CD4-positive, alpha-beta T cell treated with Interleukin-6 for 4 hours (primary cell): ENCODE measurements at places on chromosomes 5 and 9.

- DNase-seq: no peak
These were observed 85.2 kb downstream of the EHMT1 start for GRCh38 chr9:137703842-137704508.

- no peak for DNase-seq
These were observed 7.1 kb upstream of the CFAP90 start for GRCh38 chr5:7857926-7858632.

- DNase-seq: no peak
These were observed 78.6 kb downstream of the ANXA1 start for GRCh38 chr9:73230251-73230650.

DNA sequence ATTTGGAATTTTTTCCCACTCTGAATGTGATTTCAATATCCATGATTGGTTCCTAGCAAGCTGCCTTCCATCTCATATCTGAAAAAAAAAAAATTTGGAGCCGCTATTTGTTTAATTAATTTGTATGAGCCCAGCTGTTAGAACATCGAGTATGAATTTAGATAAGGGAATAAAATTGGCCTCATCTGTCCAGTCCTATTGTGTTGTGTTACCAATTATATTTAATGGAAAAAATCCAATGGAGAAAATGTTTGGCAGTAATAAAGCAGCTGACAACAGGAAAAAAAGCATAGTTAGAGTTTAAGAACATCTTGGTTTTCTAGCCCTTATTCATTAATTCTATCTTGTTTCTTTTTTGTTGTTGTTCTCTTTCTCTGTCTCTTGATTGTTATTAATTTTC lies 735.6 kb upstream of the RIOK2 start:
- no peak for DNase-seq

DNA sequence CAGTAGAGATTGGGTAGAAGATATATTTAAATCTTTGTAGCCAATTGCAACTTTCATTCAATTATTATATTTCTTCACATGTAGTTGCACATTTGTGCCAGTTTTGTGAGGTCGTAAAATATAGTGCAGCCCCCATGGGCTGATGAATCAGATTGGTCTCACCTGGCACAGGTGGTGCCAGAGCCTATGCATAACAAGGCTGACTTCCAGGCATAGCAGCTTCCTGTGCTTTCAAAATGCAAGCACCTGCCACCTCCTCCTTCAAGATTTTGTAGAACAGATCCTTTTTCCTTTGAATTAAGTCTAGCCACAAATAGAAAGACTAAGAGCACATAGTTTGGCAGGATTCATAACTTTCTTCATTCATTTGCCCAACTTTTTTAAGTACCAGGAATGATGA lies 87.1 kb downstream of the STARD4 start:
- DNase-seq: no peak

GRCh38 chr5:173258466-173258865 lies 23.5 kb upstream of the NKX2-5 start:
- DNase-seq: no peak

DNA sequence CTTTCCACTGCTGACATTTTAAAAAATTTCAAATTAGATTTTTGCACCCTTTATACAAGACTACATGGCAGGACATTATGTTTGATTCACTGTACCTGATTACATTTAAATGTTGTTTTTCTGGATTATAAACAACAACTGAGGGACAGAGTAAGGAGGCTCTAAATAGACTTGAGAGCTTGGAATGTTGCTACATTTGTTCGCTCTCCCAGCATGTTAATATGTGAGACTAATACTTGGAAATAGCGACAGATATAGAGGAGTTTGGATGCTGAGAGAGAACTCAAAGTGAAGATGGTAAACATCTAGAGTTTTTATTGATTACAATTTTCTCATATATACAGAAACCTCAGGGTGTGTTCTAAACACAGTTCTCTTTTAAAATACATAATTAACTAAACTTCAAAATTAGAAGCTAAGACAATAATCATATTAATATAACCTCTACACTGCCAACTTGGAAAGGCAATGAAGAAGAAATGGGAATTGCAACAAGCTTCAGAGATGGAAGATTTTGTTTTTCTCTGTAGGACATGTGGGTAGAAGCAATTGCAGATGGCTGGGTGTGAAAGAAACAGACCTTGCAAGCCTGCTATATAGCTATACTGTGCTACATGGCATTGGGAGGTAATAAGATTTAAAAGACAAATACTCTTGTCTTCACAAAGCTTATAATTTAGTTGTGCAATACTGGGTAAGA lies 1.4 kb upstream of the NDFIP1 start:
- DNase-seq: no peak

GRCh38 chr9:138101444-138102234 lies 224.1 kb downstream of the CACNA1B start:
- no peak for DNase-seq

DNA sequence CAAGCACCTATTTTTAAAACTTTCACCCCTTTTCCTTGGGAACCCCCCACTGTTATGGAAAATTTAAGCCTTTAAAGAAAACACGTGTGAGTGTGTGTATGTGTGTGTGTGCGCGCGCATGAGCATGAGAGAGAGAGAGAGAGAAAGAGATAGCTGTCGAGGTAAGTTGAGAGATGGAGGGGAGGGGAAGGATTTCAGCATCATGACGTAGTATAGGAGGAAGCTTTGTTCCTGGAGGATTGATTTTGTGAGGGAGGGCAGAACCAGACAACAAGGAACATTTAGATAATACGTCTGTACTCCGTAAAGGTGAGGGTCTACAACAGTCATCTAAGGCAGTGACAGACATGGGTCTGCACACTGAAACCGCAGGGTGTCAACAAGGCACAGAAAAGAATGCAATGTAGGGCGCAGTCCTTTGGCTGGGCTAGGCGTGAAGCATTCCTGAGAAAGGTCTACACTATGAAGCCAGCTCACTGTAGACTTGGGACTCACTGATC lies 227.7 kb downstream of the SMARCA2 start:
- DNase-seq: no peak

DNA sequence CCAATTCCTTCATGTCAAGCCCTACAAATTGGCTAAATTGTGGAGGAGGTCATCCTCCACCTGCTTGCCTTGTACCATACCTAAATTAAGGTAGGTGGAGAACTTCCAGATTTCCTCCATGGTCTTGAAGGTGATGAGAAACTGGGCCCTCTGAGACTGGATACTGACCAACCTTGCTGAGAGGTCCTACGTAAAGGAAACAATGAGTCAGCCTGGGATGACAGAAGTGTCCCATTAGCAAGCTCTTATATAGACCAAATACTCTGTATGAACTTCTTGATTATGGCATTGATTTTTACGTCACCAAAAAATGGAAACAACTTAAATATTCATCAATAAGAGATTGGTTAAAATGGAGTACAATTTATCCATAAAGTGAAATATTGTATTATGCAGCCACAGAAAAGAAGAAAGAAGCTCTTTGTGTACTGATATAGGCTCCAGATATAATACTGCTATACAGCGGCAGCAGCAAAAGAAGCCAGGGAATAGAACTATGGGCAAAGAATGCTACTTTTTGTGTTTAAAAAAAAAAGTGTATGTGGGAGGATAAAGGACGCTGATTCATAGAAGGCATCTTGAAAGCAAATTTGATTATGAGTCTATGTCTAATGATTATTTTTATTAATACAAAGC lies 18.3 kb downstream of the SH3TC2 start:
- no peak for DNase-seq

DNA sequence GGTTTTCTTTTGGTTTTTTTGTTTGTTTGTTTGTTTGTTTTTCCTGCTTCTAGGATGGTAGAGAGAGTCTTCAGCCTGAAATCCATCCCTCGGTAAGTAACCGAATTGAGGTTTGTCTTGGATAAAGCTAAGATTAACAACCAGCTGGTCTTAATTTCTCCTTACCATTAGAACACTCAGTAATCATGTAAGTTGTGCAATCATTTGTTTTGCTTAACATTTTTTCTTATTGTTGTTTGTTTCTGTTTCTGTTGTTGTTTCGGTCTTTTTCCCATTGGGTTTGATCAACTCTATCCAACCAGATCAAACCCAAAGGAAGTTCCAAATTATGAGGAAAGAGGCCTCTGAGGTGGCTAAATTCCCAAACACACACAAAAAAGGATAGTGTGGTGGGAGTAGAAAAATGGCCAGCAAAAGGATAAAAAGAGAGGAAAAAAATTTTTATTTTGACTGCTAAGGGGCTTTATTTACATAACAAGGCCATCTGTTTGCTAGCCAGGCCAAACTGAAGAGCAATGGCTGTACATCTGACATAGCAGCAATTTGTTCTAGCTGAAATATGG lies 49.6 kb upstream of the ANKRD31 start:
- DNase-seq: no peak

GRCh38 chr5:42912184-42912798 lies 100.6 kb upstream of the SELENOP start:
- peak; percentile 75 for DNase-seq

GRCh38 chr9:135586601-135587109 lies 25.1 kb downstream of the PAEP start:
- no peak for DNase-seq

DNA sequence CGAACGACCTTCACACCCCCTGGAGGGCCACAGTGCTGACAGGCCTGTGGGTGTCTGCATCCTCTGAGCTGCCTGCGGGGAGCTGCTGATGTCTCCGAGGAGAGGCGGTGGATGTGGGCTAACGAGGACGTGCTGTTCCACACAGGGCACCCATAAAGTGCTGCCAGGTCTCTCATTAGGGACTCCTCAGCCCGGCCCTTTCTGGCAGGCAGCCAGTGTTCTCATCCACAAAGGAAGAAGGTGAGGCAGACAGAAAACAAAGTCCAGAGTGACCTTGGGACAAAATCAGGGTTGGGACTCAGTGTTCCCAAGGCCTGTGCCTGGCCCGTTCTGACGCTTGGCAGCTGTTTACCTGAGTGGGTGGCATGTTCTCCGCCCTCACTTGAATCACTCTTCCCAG lies 29.3 kb downstream of the CARTPT start:
- DNase-seq: no peak

DNA sequence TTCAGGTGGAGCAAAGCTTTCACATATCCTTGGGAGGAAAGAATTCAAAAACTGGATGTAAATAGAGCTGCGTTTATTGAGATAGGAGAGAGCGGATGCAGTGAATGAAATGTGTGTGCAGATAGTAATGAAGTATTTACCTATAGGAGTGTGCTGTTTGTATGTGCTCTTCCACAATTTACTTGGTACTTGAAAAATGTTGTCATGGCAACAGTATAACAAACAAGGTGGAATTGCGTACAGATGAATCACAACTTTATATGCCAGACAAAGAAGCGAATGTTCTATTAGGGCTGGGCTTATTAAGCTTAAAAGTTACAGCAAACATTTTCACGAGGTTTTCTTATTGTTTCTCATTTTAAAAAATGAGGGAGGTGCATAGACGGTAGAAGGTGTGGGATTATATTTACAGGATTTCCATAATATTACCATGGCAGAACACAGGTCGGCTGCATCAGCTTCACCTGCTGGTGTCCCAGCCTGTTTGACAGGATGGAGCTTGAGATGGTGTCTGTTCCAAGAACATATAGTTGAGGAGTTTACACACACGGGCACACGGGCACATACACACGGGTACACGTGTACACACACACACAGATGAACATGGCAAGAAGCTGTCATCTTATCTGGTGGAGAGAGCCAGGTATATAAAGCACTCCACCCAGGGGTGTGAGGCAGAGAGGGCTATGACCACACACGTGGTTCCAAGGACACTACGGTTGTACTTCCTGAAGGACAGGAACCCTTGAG lies 155.7 kb downstream of the RMI1 start:
- no peak for DNase-seq

GRCh38 chr9:122133263-122133983 lies 26.2 kb downstream of the NDUFA8 start:
- no peak for DNase-seq

- DNase-seq: no peak
These were observed 20.3 kb upstream of the OLFM1 start for GRCh38 chr9:135067096-135067710.
